Naive thymus-derived CD8-positive, alpha-beta T cell (primary cell): ENCODE measurements at places on chromosomes 12 and 14.

DNA sequence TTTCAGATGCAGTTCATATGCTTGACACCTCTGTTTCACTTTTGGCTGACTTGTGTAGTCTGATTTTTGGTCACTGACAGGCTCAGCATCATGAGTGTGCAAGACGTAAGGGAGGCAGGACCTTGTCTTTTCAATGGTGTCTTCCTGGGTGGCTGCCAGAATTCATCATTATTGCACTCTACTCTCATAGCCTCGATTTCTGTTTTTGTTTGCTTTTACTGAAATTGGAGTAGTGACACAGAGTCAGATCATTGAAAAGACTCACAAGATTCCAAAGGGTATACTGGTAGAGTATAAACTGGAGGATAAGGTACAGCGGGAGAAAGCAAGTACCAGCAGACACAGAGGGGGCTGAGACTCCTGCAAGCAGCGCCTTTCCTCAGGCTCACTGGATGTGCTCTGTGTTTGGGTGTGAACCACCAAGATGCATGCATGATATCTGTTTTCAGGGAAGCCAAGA lies 126.3 kb upstream of the FGD4 start:
- H3K4me3 ChIP-seq: peak overlapping the region; percentile 79
- H3K4me1 ChIP-seq: peaks cover 18% of the 10 kb centered on the region
- peak overlapping the region; percentile 98 for H3K27ac ChIP-seq
- no peaks in the 10 kb centered on the region for H3K27me3 ChIP-seq
- peak; percentile 37 for DNase-seq

DNA sequence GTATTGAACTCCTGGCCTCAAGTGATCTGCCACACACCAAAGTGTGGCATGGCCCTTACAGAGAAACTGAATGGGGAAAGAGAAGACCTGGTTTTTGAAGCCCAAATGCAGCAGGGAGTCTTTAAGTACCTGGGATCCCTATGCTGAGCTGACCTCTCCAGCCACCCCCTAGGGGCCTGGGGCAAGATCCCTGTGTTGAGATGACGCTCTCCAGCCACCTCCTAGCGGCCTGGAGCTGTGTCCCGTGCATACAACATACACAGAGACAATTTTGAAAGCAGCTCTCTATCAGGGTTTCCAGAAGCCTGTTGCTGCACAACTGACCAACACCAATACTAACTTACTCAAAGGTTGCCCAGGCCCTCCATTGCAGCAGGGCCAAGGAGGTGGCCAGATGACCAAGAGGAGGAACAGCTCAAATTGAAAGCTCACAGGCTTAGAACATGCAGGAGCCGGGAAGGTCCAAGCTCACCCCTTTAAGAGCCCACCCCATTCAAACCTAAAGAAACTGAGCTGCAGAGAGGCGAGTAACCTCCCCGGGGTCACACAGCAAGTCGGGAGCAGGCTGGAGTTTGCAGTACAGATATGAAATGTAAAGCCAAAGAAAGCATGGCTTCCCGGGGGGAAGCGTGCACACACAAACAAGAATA lies 31.5 kb downstream of the TTC7B start:
- no peaks in the 10 kb centered on the region for H3K36me3 ChIP-seq
- H3K4me3 ChIP-seq: no peak overlapping the region
- H3K27ac ChIP-seq: no peak overlapping the region
- H3K4me1 ChIP-seq: no peaks in the 10 kb centered on the region
- no peaks in the 10 kb centered on the region for H3K27me3 ChIP-seq
- DNase-seq: no peak

DNA sequence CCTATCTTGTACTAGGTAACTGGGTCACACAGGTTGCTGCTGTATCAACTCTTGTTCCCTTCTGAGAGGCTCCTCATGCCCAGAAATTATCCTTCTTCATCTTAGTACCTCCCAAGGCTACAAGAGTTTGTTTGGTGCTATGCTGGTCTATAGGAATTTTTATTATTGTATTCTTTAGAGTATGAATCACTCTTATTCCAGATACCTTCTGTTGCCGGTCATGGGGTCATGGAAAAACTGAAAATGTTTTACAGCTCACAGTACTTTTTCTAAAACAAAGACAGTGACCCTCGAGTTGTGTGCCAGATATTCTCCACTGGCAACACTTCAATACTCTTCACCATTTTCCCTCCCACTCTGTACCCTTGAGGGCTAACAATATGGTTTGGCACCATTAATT lies 1598.0 kb upstream of the TMEM132C start:
- DNase-seq: no peak
- no peak overlapping the region for H3K27ac ChIP-seq
- H3K4me3 ChIP-seq: no peak overlapping the region
- no peaks in the 10 kb centered on the region for H3K36me3 ChIP-seq
- H3K4me1 ChIP-seq: no peaks in the 10 kb centered on the region
- no peaks in the 10 kb centered on the region for H3K27me3 ChIP-seq

GRCh38 chr12:56657416-56658379 lies 11.9 kb upstream of the ATP5F1B start:
- H3K27ac ChIP-seq: no peak overlapping the region
- peaks cover 6% of the 10 kb centered on the region for H3K36me3 ChIP-seq
- no peaks in the 10 kb centered on the region for H3K4me1 ChIP-seq
- H3K4me3 ChIP-seq: no peak overlapping the region

DNA sequence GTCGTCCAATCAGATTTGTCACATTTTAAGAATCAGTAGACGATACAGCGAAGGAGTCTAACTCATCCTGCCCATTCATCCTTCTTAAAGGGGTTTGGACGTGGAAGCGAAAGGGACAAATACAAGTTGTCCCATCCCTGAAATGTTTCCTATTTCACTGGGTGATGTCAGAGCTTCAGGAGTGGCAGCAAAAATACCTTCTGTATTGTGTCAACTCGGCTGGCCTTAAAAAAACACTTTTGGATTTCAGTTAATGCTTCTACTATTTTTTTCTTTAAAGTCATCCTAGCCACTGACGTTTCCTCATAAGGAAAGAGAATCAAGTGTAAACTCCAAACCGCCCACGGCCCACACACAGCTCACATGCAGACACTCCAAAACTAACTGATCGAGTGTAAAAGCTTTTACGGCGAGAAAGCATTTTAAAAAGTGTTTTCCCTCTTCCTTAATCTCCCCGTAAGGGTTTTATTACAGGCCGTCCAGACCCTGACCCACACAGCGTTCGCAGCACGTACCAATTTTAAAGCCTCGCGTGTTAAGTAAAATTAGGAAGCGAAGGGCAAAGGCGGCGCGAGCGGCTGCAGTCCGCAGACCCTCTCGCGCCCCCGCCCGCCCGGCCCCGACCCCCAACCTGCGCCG lies 593 bp downstream of the CFL2 start:
- H3K4me3 ChIP-seq: peak overlapping the region; percentile 95
- peak overlapping the region; percentile 96 for H3K27ac ChIP-seq
- H3K36me3 ChIP-seq: no peaks in the 10 kb centered on the region
- no peak for DNase-seq
- H3K4me1 ChIP-seq: peaks cover 12% of the 10 kb centered on the region

DNA sequence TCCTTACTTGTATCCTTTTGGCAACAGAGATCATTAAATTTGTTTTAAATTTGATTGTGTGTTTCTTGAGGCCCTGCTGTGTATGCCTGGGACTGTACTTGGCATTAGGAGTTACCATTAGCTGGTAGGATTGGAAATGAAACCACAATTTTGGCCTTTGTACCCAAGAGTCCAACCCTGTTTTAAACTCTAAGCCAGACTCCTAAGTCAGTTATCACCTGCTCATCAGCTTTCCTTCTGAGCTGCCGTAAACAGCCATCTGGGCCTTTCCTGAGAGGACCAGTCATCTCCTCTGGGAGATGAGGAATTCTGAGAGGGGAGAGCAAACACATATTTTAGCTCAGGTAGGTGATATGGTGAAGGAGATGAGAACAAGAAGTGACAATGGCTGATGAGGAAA lies 74.3 kb upstream of the SRSF5 start:
- peak overlapping the region; percentile 18 for H3K27ac ChIP-seq
- H3K4me3 ChIP-seq: no peak overlapping the region
- H3K27me3 ChIP-seq: no peaks in the 10 kb centered on the region

GRCh38 chr14:56590535-56590960 lies 10.9 kb downstream of the TMEM260 start:
- DNase-seq: no peak
- no peak overlapping the region for H3K4me3 ChIP-seq

- no peaks in the 10 kb centered on the region for H3K4me1 ChIP-seq
- DNase-seq: no peak
- H3K27ac ChIP-seq: no peak overlapping the region
- H3K4me3 ChIP-seq: no peak overlapping the region
These were observed 321.5 kb downstream of the PCNX1 start for GRCh38 chr14:71228711-71229110.

GRCh38 chr12:52628111-52628507 lies 9.8 kb upstream of the KRT73 start:
- peaks cover 37% of the 10 kb centered on the region for H3K4me1 ChIP-seq
- H3K27me3 ChIP-seq: no peaks in the 10 kb centered on the region
- peak overlapping the region; percentile 67 for H3K4me3 ChIP-seq
- no peak for DNase-seq

- H3K36me3 ChIP-seq: no peaks in the 10 kb centered on the region
- DNase-seq: no peak
- H3K27me3 ChIP-seq: no peaks in the 10 kb centered on the region
- H3K4me3 ChIP-seq: peak overlapping the region; percentile 84
- peaks cover 18% of the 10 kb centered on the region for H3K4me1 ChIP-seq
These were observed 12.6 kb upstream of the TTC7B start for GRCh38 chr14:90828642-90829487.

GRCh38 chr12:11697670-11698387 lies 48.4 kb downstream of the ETV6 start:
- H3K27ac ChIP-seq: no peak overlapping the region
- no peaks in the 10 kb centered on the region for H3K27me3 ChIP-seq
- no peak for DNase-seq
- no peak overlapping the region for H3K4me3 ChIP-seq
- peaks cover 8% of the 10 kb centered on the region for H3K4me1 ChIP-seq

GRCh38 chr12:2447861-2448260 lies 346.9 kb upstream of the FKBP4 start:
- no peaks in the 10 kb centered on the region for H3K36me3 ChIP-seq
- H3K27me3 ChIP-seq: peaks cover 13% of the 10 kb centered on the region
- H3K4me3 ChIP-seq: no peak overlapping the region
- no peak overlapping the region for H3K27ac ChIP-seq
- DNase-seq: no peak

- no peaks in the 10 kb centered on the region for H3K36me3 ChIP-seq
- no peak overlapping the region for H3K4me3 ChIP-seq
- no peaks in the 10 kb centered on the region for H3K27me3 ChIP-seq
- H3K4me1 ChIP-seq: no peaks in the 10 kb centered on the region
These were observed 33.4 kb downstream of the AMN start for GRCh38 chr14:102955636-102956408.

DNA sequence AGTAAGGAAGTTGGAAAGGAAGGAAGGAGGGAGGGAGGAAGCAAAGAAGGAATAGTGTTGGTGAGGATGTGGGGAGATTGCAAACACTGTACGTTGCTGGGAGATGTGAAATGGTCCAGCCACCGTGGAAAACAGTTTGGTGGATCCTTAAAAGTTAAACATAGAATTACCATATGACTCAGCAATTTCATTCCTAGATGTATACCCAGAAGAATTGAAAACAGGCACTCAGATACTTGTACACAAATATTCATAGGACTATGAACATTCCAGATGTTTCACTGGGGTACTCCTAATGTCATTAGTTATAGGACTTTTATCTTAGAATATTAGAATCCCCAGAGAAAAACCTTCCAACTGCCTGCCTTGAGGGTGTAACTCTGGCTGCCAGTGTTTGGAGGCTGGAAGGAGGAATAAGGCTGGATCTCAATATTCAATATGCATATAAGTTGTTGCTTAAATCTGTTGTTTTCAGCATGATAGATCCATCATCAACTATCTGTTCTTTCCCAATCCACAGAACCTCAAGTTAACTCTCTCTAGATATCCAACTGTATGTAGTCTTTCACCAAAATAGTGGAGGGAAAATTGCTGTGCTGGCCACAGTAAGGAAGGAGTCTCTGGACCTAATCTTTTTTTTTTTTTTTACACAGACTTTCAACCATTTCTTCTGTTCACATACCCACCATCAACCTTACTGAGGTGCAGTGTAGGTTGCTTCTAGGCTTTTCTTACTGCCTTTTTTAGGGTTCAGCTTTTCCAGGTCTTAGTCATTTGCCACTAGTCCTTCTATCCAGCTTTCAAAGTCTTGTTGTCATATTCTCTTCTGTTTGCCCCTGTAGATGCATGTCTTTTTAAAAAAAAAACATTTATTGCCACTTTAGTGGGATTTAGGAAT lies 94.5 kb downstream of the DNAI7 start:
- no peak overlapping the region for H3K4me3 ChIP-seq
- H3K27me3 ChIP-seq: no peaks in the 10 kb centered on the region
- peaks cover 45% of the 10 kb centered on the region for H3K36me3 ChIP-seq
- H3K4me1 ChIP-seq: no peaks in the 10 kb centered on the region

GRCh38 chr14:93994919-93995682 lies 2.0 kb upstream of the CCDC197 start:
- H3K36me3 ChIP-seq: no peaks in the 10 kb centered on the region
- no peak for DNase-seq
- H3K27ac ChIP-seq: peak overlapping the region; percentile 28
- no peak overlapping the region for H3K4me3 ChIP-seq
- H3K27me3 ChIP-seq: peaks cover 3% of the 10 kb centered on the region

- H3K4me3 ChIP-seq: no peak overlapping the region
- no peaks in the 10 kb centered on the region for H3K27me3 ChIP-seq
- no peak for DNase-seq
- H3K4me1 ChIP-seq: peaks cover 48% of the 10 kb centered on the region
- peak overlapping the region; percentile 74 for H3K27ac ChIP-seq
These were observed 97.6 kb downstream of the RAD52 start for GRCh38 chr12:851913-852312.

DNA sequence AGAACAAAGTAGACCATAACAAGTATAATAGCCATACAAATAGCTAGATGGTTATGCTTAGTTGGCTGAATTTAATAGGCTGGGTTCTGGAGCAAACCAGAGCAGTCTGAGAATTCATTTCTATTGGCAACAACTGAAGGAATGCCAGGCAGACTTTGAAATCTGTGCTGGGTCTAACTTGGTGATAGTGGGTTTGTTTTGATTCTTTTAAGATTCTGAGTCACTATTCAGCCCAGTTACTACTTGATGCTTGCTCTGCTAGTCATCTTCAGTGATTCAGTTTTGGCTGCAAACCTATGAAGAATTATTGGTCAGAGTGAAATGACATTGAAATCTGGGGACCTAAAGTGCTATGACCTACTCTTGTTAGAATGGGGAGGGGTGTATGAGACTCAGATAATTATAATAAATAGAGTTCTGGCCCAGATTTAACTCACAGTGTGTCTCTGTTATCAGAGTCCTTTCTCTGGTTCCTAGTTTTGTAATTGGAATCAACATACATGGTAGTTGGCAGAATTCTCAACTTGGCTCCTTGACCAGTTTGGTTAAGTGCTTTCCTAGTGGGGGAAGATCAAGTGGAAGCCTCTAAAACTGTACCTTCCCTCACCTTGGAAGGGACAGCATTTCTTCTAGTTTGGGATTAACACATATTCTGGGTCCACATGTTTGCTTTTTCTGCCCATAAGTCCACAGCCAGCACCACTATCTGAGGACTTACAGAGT lies 43.5 kb downstream of the MNAT1 start:
- H3K4me1 ChIP-seq: peaks cover 4% of the 10 kb centered on the region
- H3K27ac ChIP-seq: no peak overlapping the region
- no peak for DNase-seq
- no peak overlapping the region for H3K4me3 ChIP-seq
